Effector CD4-positive, alpha-beta T cell (primary cell): ENCODE measurements at places on chromosomes 3 and 15.

- DNase-seq = no peak
Observed at GRCh38 chr15:70876011-70876410, 16.2 kb downstream of the THAP10 start.

DNA sequence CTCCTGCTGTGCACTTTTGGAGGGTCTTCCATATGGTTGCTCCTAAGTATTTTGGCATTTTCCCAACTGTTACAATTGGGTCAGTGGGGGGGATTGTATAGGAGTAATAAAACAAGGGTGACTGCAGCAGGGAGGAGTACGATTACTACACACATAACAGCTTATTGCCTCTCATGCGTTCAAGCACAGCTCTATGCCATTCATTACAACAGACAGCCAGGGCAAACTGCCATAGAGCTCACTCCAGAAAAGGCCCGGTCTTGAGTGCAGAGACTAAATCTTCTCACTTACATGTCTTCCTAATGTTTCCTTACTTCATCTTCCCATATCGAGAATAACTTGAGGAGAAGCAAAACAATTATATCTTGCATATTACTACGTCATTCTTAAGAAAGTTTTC is 1.4 kb upstream of the CHMP2B start:
- no peak for DNase-seq

DNA sequence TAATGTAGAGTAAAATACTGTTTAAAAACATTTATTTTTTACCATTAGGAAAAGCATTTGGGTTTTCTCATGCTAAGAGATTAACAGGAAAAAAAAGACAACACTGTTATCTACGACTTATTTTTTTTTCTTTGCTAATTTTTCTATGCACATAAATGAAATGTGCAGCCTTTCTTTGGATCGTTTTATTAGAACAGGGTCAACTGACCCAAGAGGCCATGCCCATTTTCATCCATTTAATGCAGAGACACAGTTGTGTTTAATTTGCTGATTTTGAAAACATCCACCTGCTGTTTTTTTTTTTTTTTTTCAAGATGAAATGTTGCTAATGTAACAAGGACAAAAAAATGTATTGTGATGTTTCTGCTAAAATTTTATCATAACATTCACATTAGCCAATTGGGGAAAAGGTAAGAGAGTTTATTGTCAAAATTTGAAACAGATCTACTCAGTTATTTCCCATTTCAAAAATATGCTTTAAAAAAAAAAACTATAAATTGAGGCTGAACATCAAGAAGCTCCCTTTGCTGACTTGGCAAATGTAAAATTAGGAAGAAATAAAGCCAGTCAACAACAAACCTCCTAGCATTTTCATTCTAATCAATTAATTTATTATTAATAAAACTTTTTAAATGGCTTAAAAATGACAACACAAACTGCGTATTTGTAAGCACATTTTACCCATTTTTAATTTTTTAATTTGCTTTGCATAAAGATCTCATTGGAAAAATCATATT is 485.2 kb downstream of the ROBO2 start:
- no peak for DNase-seq

DNA sequence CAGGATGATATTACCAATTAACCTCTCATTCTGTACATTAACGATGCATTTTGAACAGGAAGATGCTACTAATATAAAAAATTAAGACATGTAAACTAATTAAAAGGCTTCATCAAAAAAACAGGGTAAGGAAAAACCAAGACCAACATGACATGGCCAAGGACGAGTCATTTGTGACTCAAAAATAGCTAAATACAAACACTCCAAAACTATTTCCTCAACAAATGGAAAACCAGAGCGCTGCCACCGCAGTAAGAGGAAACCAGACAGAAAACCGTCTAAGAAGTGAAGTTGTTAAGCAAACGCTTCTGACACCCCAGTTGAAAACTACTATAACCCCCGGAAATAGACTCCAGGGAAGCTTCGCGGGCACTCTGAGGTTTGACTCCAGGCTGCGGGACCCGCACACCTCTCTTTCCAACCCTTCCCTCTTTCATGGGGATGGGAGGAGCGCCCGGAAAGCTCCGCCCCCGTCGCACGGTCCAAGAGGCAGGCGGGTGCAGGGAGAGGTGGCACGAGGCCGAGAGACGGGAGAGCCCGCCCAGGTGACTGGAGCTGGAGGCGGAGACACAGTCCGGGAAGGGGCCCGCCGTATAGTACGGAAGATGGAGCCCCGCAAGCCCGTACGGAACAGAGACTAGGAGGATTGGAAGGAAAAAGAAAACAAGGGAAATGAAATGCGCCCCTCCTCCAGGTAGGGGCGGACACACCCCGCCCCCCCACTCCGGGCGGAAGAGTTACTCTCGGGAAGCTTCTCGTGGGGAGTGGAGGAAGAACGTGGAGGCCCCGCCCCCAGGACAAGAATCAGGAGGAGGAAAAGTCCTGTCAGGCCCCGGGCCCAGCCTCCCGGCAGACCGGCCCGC is 708 bp downstream of the DCAF1 start:
- DNase-seq = peak; percentile 72

GRCh38 chr3:155313300-155313699 is 19.8 kb upstream of the STRIT1 start:
- no peak for DNase-seq

GRCh38 chr3:122387709-122388108 is 3.7 kb downstream of the FAM162A start:
- DNase-seq = no peak

GRCh38 chr15:76460347-76460746 is 123.8 kb downstream of the ISL2 start:
- DNase-seq = no peak

GRCh38 chr3:115428841-115429240 is 194.5 kb upstream of the GAP43 start:
- no peak for DNase-seq

- DNase-seq = no peak
Observed at GRCh38 chr3:173644086-173645082, 246.8 kb downstream of the NLGN1 start.

- no peak for DNase-seq
Observed at GRCh38 chr3:197901626-197902025, 48.4 kb upstream of the RPL35A start.

- DNase-seq = no peak
Observed at GRCh38 chr15:22981051-22981840, 1.1 kb upstream of the CYFIP1 start.
